ENCODE measurements at places on chromosomes 12 and 14.

DNA sequence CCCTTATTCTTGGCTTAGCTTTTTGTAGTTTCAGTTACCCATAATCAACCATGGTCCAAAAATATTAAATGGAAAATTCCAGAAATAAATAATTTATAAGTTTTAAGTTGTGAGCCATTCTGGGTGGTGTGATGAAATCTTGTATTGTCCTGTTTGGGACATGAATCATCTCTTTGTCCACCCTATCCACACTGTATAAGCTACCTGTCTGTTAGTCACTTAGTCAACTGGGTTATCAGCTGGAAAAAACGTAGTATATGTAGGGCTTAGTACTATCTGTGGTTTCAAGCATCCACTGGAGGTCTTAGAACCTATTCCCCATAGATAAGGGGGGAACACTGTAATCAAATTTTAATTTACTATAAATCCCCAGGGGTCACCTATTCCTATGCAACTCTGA is 52.7 kb downstream of the NKX2-1 start:
- no peak for DNase-seq

GRCh38 chr14:23299986-23300686 is 2.5 kb downstream of the PPP1R3E start:
- DNase-seq = no peak

GRCh38 chr14:96638041-96638855 is 136.1 kb downstream of the PAPOLA start:
- DNase-seq = no peak

DNA sequence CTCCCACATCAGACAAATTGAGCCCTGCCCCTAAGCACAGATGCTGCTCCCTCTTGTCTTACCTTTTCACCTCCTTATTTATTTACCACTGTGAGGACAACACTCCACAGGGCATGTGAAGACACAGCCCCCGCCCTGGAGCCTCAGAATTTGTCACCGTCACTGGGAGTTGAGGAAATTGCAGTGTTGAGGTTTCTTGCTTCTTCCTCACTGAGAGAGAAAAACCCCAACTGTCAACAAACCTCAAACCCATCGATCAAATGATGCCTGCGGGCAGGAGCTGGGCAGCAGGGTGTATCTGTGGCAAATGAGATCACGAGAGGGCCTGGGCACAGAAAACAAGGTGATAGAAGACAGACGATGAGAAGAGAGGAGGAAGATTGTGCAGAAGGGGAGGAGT is 30.5 kb upstream of the PLEKHG3 start:
- DNase-seq = no peak

GRCh38 chr12:31019976-31020375 is 53.7 kb upstream of the DDX11 start:
- DNase-seq = no peak

DNA sequence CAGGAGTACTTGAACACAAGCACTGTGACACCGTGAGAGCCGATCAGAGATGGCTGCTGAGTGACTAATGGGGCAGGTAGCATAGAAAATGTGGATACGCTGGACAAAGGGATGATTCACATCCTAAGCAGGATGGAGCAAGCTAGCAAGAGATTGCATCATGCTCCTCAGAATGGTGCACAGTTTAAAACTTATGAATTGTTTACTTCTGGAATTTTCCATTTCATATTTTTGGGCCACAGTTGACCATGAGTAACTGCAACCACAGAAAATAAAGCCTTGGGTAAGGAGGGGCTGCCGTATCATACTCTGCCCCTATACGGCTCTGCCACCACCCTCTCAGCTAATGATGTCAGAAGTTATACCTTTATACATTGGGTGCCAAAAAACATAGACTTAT is 23.3 kb upstream of the MARK3 start:
- no peak for DNase-seq

DNA sequence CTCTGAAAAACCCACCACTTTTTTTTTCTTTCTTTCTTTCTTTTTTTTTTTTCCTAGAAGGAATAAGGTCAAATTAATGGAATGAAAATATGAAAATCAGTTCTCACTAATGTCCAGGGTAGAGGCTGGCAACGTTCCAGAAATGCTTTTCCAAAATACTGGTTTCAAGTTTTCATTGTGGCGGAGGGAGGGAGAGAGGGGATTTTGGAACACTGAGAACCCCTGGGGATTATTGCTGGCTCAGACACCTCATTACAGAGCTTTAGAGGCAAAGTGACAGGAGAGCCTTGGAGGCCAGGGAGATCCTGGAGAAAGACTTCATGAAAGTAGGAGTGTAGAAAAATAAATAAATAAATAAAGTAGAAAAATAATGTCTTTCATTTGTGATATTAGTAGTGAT is 45.4 kb downstream of the ALX1 start:
- DNase-seq = peak; percentile 14

- no peak for DNase-seq
Measured at GRCh38 chr14:60051721-60052221, 40.0 kb upstream of the PCNX4 start.

DNA sequence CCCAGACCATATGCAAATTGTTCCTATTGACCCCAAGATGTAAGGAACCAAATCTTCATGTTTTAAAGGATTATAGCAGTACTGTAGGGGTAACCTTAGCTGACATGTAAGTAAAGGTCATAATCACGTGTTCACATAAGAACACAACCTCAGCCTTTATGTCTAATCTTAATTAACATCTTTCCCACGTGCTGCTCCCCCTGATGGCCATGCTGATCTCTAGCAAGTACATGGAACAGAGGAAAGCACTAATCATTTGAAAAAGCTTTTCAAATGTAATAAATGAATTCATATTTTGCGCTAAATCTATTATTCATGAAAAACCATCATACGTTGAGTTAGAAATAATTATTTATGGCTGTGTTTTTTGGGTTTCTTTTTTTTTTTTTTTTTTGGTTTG is 30.5 kb upstream of the ITPR2 start:
- no peak for DNase-seq

- DNase-seq = no peak
Measured at GRCh38 chr12:123131879-123132402, 18.9 kb downstream of the PITPNM2 start.

DNA sequence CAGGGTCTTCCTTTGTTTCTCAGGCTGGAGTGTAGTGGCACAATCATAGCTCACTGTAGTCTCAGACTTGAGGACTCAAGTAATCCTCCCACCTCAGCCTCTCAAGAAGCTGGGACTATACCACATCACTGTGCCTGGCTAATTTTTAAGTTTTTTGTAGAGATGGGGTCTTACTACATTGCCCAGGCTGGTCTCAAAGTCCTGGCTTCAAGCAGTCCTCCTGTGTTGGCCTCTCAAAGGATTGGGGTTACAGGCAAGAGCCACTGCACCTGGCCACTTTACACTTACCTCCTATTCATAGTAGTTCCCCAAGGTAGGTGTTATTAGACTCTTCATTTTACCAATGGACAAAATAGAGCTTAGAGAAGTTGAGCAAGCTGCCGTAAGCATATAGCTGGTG is 29.2 kb downstream of the STYX start:
- no peak for DNase-seq

- DNase-seq = no peak
Measured at GRCh38 chr14:59275668-59276067, 87.2 kb downstream of the DAAM1 start.

DNA sequence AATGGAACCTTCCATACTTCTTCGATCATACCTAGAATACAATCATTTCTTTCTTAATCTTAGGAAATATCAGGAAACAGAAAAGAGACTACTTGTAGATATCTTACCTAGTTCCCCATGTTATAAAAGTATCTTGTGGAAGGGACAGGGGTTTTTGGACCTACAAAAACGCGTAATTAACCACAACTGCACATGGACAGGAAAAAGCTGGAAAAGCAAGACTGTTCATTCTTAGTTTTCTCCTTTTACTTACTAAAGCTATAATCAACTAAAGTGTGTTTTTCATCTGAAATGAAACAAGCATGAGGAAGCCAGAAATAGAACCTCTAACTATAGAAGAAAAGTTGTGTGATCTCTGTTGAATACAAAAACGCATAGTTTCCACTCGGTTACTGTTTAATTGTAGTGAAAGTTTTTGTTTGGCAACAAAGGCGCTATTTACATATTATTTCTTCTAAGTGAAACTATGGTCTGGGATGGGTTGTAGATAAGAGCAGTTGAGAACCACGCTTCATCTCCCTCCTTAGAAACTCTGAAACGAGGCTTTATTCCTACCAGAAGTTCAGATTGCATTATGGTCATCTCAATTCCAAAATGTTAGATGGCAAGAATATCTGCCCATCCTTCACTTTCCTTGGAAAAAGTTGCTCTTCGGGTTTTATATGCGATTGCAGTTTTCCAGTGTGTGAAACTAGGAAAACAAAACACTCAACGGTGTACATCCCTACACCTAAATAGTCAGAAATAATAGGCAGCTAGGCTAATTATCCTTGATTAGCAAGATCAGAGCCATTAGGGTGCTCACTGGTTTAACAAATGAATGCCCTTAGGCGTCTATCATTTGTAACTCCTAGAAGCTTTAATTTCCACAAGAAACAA is 1.1 kb downstream of the BCAT1 start:
- DNase-seq = no peak

DNA sequence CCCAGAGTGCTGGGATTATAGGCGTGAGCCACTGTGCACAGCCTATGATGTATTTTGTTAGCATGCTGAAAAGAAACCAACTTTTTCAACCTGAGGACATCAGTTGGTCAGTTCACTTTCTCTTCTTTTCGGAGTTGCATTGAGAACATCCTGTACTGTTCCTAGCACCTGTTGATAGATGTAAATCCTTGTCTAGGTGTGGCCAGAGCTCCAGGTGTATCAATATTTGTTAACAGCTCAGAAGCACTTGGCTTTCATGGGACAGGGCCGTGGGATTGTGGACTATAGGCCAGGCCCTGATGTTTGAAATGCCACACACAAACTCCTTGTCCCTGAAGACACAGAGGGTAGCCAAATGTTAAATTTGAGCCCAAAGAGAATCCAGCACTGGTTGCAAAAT is 14.9 kb downstream of the HCAR2 start:
- no peak for DNase-seq

- DNase-seq = no peak
Measured at GRCh38 chr14:93744876-93745275, 43.4 kb downstream of the PRIMA1 start.

GRCh38 chr12:89884416-89884898 is 175.8 kb upstream of the ATP2B1 start:
- DNase-seq = no peak

DNA sequence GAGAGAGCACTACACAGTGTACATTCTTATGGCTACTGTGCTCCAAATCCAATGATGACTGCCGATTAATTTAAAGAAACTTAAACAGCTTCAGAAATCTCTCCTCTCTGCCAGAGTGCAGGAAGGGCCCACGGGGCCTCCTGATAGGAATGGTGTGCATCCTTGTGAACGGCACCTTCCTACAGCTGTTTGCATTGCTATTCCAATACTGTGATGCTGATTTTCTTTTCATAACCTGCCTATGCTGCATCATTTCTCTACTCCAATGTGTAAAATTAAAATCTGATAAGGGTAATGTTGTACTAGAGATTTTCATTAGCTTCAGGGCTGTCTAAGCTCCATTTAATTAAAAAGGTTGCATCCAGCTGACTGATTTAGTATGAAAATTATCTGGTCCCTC is 159.0 kb downstream of the HELB start:
- no peak for DNase-seq

DNA sequence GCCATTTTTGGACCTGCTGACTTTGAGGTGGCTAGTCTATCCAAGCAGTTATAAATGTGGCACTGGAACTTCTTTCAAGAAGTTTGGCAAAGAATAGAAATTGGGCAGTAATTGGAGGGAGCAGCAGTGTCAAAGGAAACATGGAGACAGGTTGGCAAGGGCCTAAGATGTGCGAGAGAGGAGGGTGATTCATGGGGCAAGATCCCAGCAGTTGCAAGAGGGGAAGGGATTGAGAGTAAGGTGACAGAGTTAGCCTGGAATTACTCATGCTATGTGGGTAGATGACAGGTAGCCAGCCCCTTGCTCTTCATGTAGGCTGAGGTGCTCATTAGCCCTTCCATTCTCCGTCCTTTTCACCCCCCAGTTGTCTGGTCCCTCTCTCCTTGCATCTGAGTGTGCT is 42.2 kb downstream of the FBXL14 start:
- DNase-seq = no peak

- DNase-seq = peak; percentile 89
Measured at GRCh38 chr14:67426983-67427606, 15.1 kb upstream of the PLEK2 start.

- no peak for DNase-seq
Measured at GRCh38 chr12:93790472-93791152, 113.4 kb downstream of the CRADD start.

DNA sequence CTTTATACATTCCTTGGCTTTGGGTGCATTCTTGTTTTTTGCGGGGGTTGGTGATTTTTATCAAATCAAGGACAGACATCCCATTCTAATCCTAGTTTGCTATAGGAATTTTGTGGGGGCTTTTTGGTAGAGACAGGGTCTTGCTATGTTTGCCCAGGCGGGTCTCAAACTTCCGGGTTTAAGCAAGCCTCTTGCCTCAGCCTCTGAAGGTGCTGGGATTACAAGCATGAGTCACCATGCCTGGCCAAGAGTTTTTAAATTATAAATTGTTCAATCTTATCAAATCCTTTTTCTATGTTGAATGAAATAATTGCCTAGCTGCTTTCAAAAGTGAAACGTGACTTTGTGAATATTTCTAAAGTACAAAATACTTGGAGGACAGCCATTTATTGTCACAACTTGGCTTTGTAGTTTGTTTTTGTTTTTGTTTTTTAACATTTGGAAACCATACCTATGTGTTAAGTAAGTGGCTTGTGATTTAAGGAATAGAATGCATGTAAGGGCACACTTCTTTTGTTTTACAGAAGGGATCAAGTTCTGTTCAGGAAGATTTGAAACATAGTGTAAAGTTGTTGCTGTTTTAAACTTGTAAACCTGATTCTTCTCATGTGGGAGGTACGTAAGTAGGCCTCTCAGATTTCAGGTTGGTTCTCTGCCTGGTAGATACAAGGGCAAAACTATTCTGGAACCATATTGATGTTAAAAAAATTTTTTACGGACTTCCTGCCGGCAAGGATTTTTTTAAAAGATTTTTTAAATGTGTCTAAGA is 13.4 kb downstream of the MARK3 start:
- DNase-seq = peak; percentile 38

GRCh38 chr14:80358112-80358511 is 146.8 kb upstream of the DIO2 start:
- no peak for DNase-seq

- DNase-seq = no peak
Measured at GRCh38 chr12:9642606-9643265, 26.8 kb upstream of the CLEC2D start.

DNA sequence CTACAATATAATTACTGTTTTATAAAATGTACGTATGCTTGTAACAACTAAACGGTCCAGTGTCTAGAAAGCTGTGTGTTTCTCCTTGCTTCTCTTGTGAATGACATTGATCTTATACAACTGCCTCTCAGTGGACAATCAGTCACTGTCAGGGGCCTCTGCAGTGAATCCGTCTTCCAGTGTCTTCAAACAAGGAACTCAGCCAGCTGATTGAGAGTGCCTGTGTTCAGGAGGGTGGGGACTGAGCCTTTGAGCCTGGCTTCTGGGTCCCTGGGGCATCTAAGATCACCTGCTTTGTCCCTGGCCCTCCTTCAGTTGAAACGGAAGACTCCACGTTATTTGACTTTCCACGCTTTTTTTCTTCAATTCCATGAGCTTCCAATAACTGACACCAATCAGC is 133.1 kb upstream of the SFSWAP start:
- DNase-seq = no peak

Measured in testis (tissue), 5 donors.